ENCODE measurements at places on chromosomes 5 and 9. TPM values are rescaled to one million over a fixed set of nuclear protein-coding genes. Genes with fewer than 3 reads are reported as not detected.

Gene CACNA1B
- 0.12 TPM for total RNA-seq

Gene IL3
- total RNA-seq, result not detected

Gene RAPGEF6
- total RNA-seq, result 19.2 TPM

Gene GPR107
- 34.4 TPM for total RNA-seq

Gene RANBP17
- 8.5 TPM for total RNA-seq

Gene DNAI1
- not detected for total RNA-seq

- no peaks in the 10 kb centered on the region for H3K27me3 ChIP-seq
- H3K4me3 ChIP-seq, result no peak overlapping the region
- DNase-seq, result no peak
- no peak overlapping the region for H3K27ac ChIP-seq
Measured at GRCh38 chr9:91028166-91028827, 226.7 kb downstream of the SYK start.

DNA sequence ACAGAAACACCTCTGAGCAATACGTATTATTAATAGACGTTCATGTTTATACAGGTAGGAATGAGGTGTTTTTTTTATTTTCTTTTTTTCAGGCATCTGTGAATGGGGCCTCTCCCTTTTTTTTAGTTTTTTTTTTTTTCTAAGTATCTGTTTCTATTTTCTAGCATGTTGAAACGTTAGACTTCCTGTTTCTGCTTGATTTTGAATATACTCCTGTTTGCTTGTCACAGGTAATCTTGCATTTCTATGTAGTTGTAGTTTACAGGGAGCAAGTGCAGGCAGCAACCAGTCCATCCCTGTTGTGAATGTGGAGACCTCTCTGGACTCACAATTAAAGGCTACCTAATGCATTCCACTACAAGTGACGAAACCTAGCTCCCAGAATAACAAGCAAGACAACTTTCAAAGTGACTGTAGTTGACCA lies 22.8 kb upstream of the TNFAIP8 start:
- no peaks in the 10 kb centered on the region for H3K36me3 ChIP-seq
- H3K4me1 ChIP-seq, result peaks cover 3% of the 10 kb centered on the region
- no peak overlapping the region for H3K27ac ChIP-seq
- no peak overlapping the region for H3K4me3 ChIP-seq
